ENCODE measurements at places on chromosomes 12 and 14. TPM values are rescaled to one million over a fixed set of nuclear protein-coding genes. Genes with fewer than 3 reads are reported as not detected.

DNA sequence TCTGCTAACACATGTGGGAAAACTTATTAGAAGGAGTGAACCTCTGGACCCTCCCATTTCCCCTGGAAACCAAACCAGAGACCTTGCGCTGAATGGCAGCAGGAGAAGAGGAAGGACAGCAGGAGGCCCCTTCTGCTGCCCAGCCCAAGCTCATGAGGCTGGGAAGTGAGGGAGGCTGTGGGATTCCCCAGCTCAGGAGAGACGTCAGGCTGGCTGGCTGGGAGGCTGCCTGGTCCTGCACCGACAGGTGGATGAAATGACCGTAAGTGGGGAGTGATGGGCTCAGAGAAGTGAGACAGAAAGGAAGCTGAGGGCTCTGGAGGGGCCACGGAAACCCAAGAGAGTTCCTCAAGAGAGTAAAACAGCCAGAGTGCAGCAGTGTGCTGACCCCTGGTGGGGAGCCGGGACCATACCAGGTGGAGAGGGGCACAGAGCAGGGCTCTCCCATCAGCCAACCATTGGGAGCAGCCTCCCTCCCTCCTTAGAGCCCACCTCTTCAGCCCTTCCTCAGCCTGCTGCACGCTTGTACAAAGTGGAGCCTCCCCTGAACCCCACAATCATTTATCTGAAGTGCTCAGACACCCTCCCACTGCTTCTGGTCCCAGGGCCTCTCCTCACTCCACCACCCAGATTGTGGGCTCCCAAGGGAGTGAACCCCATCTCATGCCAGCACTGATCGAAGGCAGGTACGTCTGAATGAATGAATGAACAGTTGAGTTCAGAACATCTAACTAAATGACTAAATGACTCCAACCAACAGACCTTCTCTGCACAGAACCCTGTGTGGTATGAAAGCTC lies 14.0 kb downstream of the TAMALIN start:
- DNase-seq: peak; percentile 61

The SERPINA9 gene
- total RNA-seq: not detected

The AQP2 gene
- not detected for total RNA-seq

DNA sequence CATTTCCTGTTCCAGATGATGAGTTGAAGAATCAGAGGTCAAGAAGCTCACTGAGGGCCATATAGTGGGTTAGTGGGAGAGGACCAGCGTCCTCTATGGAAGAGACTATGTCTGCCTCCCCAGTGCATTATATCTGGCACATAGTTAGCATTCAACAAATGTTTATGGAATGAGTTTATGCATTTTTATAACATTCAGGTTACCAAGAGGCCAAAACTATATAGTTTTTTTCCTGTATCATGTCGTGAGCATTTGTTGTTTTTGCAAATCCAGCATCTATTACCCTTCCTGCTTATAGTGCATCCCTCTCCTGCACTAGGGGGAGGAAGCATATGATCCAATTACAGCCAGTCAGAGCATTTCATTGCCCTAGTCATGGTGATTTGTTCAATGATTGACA lies 60.6 kb downstream of the SUDS3 start:
- no peak for DNase-seq

DNA sequence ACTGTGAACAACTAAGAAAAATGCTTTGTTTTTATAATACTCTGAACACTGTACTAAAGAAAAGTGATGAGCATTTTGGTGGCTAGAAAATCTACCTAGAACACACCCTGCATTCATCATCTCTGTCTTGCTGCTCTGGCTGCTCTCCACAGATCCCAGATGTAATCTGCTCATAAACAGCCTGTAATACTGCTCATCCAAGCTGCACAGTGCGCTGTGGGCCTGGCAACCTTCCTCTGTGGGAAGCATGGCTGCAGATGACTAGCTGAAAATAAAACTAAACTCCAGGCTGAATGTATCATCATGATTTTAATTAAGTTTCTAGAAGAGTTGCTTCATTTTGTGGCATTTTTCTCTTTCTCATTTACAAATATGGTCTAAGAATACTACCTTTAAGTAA lies 200.7 kb downstream of the SLC2A13 start:
- peak; percentile 73 for DNase-seq

DNA sequence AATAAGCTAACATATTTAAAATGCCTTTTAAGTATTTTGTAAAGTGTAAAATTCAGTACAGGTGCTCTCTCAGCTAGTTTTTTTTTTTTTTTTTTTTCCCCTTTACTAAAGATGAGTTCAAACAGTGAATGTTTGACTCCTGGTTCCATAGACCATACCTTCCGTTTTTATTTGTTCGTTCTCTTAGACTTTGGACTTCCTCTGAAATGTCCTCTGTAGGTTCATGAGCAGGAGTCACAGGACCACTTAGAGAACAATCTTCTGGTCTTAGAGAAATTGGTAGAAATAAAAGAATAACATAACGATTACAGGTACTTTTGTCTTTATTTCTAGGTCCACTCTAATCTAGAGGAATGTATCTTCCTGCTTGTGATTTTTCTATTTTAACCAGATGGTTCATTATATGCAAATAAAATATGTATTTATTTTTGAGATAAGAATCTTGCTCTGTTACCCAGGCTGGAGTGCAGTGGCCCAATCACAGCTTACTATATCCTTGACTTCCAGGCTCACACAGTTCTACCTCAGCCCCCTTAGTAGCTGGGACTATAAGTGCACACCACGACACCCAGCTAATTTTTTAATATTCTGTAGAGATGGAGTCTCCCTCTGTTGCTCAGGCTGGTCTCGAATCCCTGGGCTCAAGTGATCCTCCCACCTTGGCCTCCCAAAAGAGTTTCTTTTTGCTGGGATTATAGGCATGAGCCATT lies 25.8 kb downstream of the STYX start:
- DNase-seq: no peak

DNA sequence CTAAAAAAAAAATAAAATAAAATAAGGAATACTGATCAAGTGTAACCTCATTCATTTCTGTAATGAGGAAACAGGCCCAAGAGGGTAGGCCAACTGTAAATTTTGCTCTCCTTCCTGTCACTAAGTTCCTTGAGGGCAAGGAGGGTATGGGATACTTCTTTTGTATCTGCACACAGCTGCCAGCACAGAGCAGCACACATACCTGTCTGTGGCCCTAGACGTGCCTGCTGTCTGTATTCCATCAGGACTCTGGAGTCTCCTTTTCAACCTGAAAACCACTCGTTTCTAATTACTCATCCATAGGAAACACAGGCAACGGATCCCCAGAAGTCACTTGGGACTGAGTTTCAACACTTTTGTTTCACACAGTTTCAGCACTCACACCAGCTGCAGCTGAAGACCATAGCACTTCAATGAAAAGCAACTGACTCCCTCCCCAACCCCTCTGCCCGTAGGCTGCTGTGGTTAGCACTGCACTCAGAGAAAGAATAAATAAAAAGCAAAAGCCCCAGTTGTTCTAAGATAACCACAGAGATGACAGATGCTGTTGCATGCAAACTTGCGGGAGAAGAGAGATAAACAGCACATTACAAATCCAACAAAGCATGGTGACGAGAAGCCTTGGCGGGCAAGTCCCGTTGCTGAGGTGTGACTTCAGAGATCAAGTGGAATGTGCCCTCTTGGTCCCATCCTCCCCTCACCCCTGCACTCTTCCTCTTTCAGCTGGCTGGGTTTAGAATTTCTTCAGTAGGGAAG lies 24.9 kb downstream of the CRACR2A start:
- DNase-seq: peak; percentile 20

- DNase-seq: peak; percentile 56
Measured at GRCh38 chr12:41277100-41277945, 89.2 kb downstream of the PDZRN4 start.

The NAA30 gene
- total RNA-seq: 24.6 TPM

The SLC6A12 gene
- total RNA-seq: not detected

GRCh38 chr12:105948331-105948730 lies 190.4 kb downstream of the NUAK1 start:
- DNase-seq: peak; percentile 65

GRCh38 chr14:56774503-56774902 lies 35.8 kb downstream of the OTX2 start:
- no peak for DNase-seq

DNA sequence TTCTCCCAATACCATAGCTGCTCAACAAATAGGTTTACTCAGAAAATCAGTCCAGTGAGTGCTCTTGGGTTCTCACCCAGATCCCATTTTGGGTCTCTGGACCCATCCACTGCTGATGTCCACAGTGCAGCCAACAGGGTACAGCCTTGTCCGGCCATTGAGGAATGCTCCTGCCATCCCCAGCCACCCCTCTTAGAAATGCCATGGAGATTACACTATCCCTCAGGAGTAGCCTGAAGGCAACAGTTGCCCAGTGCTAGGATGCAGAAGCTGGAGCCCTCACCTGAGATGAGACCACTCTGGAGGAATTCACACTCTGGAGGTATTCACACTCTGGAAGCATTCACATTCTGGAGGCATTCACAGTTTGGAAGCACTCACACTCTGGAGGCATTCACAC lies 958.8 kb upstream of the TMEM132C start:
- DNase-seq: no peak
